ENCODE measurements at places on chromosomes 16 and 17. TPM values are rescaled to one million over a fixed set of nuclear protein-coding genes. Genes with fewer than 3 reads are reported as not detected.
A peak's percentile ranks its signal among the peaks of the same experiment; 100 is the strongest.

The GTF3C1 gene
- total RNA-seq = 97.5 TPM

The CCL4L2 gene
- total RNA-seq = not detected

The SLC43A2 gene
- 6.2 TPM for total RNA-seq

The TBC1D28 gene
- not detected for total RNA-seq

The KCNH4 gene
- total RNA-seq = not detected

The GPR142 gene
- not detected for total RNA-seq

The TMEM235 gene
- not detected for total RNA-seq

The EXOC3L1 gene
- not detected for total RNA-seq

DNA sequence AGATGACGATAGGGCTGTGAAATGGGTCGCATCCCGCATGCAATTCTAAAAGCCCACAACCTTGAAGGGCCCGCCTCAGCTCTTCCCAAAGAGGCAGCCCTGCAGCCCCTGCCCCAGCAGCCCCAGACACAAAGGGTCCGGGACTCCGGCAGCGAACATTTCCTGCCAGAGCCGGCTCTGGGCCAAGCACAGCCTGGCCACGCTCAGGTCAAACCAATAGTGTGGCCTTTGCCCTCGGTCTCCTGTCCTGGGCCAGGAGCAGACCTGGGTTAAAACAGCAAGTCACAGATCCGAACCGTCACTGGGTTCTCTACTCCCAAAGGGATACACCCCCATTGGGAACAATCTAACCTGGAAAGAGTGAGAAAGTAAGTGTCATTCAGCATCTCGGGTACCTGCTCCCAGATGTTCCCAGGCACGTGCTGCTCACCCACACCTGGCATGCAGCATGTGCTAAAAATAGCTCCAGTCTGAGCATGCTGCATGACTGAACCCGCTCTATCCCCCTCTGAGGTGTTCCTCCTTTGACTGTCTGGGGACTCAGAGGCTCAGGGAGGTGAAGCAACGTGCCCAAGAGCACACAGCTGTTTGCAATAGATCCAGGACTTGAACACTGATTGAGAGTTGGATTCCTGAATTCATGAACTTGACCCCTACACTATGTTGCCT is 22.2 kb upstream of the ATP2A3 start:
- DNase-seq = no peak

DNA sequence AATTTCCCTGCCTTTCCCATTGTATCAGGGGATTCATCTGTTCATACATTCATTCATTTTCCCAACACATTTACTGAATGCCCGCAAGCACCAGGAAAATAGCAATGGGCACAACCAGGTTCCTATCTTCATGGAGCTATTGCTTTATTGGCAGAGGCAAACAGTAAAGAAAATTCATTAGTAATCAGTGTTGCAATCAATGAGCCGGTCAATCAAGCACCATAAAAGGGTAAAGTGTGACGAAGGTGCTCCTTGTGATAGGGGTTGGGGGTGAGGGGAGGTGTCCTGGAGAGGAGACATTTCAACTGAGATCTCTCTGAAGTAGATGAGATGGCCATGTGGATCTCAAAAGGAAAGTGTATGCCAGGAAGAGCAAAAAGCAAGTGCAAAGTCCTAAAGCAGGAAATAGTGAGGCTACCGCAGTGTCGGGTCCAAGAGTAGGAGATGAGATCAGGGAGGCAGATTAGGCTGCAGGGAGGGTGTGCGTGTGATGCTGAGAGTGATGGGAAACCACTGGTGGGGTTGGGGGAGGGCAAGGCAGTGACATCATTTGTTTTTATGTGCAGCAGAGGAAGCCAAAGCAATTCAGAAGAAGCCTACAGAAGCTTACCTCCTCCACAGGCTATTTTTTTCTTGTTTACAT is 28.4 kb downstream of the CDH13 start:
- DNase-seq = no peak

GRCh38 chr17:37535906-37536305 is 46.2 kb downstream of the DUSP14 start:
- DNase-seq = no peak

- DNase-seq = no peak
Measured at GRCh38 chr16:5004311-5004710, 29.4 kb downstream of the NAGPA start.

DNA sequence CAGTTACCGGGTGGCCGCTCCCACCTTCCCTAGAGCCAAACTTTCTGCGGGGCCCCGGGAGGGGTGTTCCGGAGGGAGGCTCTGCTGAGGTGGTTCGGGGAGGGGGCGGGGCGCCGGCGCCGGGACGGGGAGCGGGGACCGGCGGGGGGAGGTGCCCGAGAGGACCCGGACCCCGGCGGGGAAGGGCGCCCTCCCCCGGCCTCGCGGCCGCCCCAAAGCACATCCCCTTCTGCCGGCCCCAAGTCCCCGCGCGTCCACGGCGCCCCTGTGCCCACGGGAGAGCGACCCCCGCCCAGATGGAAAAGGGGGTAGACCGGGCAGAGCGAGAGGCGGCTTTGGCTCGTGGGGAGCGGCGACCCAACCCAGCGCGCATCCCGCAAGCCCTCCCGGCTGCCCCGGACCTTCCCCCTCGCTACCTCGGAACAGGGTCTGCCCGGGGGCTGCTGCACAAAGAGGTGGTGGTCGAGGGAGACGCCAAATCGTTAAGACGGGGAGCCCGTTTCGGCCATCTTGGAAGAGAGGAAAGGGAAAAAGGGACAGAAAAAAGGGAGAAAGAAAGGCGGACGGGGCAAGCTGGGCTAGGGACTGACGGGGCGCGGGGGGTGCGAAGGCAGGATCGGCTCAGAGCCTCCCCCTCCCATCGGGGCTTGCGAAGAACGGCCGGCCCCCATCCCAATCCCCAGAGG is 530 bp downstream of the PCGF2 start:
- DNase-seq = no peak

- DNase-seq = peak; percentile 56
Measured at GRCh38 chr16:74760007-74760767, 14.4 kb downstream of the FA2H start.

- DNase-seq = no peak
Measured at GRCh38 chr17:77779711-77780539, 178.6 kb upstream of the TNRC6C start.

DNA sequence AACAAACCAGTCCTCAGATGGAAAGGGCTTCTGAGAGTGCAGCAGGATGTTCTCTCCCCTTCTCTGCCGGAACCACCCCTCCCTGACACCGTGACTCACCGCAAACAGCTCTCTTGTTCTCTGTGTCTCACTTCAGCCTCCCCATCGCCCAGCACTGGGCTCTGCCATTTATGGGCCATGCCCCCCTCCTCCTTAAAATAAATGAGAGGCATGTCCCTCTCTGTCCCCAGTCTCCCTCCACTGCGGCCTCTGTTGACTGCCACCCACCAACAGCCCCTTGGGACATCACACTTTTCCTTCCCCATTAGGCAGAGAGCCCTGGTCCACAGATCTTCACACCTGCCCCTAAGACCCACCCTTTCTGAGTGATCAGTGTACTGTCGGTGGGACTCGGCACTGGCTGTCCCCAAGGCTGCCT is 6.3 kb downstream of the CCDC102A start:
- peak; percentile 59 for DNase-seq

GRCh38 chr17:6523330-6523729 is 33.0 kb downstream of the PITPNM3 start:
- DNase-seq = peak; percentile 73

DNA sequence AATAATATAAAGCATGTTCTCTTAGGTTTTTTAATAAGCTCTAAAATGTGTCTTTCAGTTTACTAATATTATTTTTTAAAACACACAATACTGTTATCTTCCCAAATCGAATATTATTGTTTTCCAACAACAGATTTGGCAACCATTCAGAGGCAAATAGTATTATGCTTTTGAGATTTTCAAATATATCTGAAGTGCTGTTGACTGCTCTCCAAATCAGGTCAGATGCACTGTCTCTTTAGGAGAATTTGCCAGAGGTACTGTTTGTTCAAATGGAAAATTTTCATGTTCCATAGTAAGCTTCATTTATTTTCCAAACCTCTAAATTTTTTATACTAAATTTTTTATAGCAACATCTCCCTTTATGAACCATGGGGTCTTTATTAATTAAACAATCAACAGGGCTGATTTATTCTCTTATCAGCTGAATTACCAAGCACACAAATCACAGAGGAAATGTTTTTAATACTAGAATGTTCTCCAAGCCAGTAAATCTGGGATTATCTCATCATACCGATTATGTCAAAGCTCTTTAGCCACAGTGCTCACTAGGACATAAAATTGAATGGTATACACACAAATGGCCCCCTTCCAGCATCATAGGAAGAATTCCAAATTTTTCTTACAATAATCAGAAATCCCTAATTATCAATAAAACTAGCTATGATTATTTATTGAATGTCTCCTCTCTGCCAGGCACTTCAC is 108.8 kb upstream of the HLF start:
- no peak for DNase-seq

- peak; percentile 21 for DNase-seq
Measured at GRCh38 chr16:15650698-15651171, 690 bp downstream of the NDE1 start.

- no peak for DNase-seq
Measured at GRCh38 chr17:82056729-82057621, 5.3 kb downstream of the GPS1 start.

GRCh38 chr17:39144416-39144840 is 7.0 kb downstream of the PLXDC1 start:
- peak; percentile 22 for DNase-seq

GRCh38 chr16:10612649-10613179 is 32.3 kb upstream of the EMP2 start:
- no peak for DNase-seq

DNA sequence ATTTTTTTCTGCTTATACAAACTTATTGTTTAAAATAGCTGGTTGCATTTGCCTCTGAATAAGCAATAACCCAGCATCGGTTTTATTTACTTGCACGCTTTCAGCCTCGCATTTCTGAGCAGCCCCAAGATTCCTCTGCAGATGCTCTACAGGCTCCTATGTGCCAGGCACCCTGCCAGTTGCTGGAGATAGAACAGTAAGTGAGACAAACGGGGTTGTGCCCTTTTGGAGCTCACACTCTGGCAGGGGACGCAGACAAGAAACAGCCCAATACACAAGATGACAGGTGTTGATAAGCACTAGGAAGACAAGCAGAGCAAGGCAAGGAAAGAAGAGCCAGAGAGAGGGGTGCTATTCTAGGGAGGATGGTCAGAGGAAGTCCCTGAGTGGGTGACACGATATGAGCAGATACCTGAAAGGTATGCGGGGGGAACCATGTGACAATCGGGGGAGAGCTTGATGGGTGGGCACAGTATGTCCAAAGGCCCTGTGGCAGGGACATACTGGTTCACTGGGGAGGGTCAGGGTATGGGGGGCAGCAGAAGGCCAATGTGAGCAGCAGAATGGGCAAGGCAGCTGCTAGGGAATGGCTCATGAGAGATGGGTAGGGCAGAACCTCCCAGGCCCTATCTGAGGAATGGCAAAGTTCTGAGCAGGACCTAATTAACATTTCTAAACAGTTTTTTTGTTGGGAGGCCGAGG is 18.7 kb upstream of the ADORA2B start:
- DNase-seq = no peak

DNA sequence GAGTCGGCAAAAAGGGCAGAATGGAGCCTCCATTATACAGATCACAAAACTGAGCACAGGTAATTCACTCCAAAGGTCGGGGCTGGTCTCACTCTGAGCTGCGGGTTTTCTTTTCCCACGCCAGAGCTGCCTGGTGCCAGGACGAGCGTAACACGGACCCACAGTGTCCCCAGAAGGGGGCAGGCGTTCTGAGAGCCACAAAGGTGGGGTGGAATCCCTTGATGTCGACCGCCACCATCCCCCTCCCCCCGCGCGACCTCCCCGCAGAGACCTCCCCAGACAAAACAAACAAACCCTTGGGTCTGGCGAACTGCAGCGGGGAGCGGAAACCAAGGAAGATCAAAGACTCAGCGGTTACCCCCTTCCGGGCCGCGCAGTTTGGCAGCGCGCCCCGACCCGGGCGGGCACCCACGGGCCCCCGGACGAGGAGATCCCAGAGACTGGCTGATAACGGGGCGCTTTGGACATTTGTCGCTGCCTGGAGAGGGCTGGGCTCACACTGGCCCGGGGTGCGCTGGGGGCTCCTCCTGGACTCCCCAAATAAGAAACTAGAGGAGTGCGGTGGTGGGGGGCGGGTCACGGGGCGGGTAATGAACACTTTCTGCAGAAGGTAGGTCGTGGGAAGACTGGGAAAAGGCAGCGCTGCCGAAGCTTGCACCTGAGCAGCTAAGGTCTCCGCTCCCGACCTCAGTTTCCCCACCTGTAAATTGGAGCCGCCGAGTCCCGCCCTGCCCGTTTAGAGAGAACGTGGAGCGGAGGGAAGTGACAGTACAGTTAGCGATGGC is 664 bp upstream of the NKD1 start:
- peak; percentile 4 for DNase-seq

GRCh38 chr16:67029254-67030096 is 526 bp downstream of the CBFB start:
- DNase-seq = peak; percentile 25

GRCh38 chr16:79972053-79972704 is 371.6 kb upstream of the MAF start:
- no peak for DNase-seq

DNA sequence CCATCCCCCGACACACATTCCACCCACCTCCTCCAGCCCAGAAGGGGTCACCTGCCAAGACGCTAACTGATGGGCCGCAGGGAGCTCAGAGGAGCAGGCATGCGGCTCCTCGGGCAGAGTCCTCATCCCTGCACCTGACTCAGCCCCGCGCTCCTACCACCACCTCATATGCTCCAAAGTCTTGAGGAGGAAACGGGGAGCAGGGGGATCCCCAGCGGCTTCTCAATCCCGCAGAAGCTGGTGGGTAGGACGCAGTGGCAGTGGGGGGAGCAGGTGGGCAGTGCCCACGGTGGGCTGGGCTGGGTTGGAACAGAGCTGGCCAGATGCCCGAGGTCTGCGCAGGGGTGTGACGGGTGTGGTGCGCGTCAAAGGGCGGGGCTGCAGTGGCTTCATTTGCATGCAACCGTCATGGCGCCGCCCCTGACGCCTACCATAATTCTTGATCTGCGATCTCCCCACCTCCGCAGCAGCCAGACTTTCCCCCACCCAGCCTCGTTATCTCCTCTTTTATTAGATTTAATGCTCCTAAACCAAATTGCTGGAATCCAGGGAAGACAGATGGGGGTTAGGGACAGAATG is 39.0 kb upstream of the EMP2 start:
- DNase-seq = no peak

DNA sequence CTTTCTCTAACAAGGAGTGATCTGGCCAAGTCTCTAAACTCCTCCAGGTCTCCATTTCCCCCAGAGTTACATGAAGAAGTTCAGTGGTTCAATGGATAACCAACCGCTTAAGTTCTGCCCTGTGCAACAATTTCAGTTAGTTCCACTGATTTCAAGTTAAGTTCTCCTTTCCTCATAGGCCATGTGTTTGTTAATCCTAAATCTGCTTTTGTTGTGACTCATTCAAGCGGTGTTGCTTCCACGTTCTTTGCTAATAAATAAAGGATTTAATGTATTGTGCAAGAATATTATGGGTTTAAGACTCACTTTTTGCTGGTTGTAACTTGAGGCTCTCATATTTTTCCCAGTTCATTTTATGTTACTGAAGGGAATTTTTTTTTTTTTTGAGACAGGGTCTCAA is 36.3 kb downstream of the GNA13 start:
- DNase-seq = peak; percentile 67

- no peak for DNase-seq
Measured at GRCh38 chr17:58007781-58008706, 998 bp upstream of the SRSF1 start.

- DNase-seq = no peak
Measured at GRCh38 chr17:12349297-12349696, 316.4 kb upstream of the MYOCD start.

Data from PC-3 (cell line).